Heart right ventricle (tissue), 16 donors: ENCODE measurements at places on chromosomes 13 and 19. TPM values are rescaled to one million over a fixed set of nuclear protein-coding genes. Genes with fewer than 3 reads are reported as not detected.

Gene SPIB
- total RNA-seq: not detected

Gene ILF3
- total RNA-seq: 107 TPM

Gene LIM2
- not detected for total RNA-seq

Gene CFAP97D2
- not detected for total RNA-seq

Gene PRODH2
- total RNA-seq: not detected

Gene PRR12
- 16.2 TPM for total RNA-seq

Gene TMC4
- 3.1 TPM for total RNA-seq

Gene ZNF43
- 8.2 TPM for total RNA-seq

Gene MAB21L1
- total RNA-seq: 0.08 TPM

Gene B3GLCT
- total RNA-seq: 14.5 TPM

Gene GARIN5B
- total RNA-seq: not detected

Gene MAST1
- 0.49 TPM for total RNA-seq

Gene DKKL1
- total RNA-seq: not detected

Gene ALDH16A1
- 7.5 TPM for total RNA-seq

Gene PTPRS
- total RNA-seq: 30.6 TPM

Gene SLC46A3
- total RNA-seq: 16.0 TPM

Gene ACP4
- not detected for total RNA-seq

Gene FOXA3
- total RNA-seq: not detected

Gene IZUMO1
- total RNA-seq: 0.85 TPM

Gene ADAMTSL5
- total RNA-seq: 40.8 TPM

Gene CBLC
- total RNA-seq: not detected

Gene GDF15
- 0.55 TPM for total RNA-seq

Gene LRG1
- total RNA-seq: 0.95 TPM

Gene ZNF835
- total RNA-seq: 5.7 TPM

Gene MAST3
- 5.9 TPM for total RNA-seq

Gene ARRDC5
- 0.21 TPM for total RNA-seq

Gene PTGIR
- 2.8 TPM for total RNA-seq

Gene MPHOSPH8
- total RNA-seq: 30.8 TPM

Gene PSG2
- total RNA-seq: not detected

Gene PGPEP1
- 46.9 TPM for total RNA-seq

Gene AMER2
- total RNA-seq: not detected

Gene PPM1N
- 0.57 TPM for total RNA-seq

Gene NALCN
- total RNA-seq: 8.7 TPM

Gene RGS9BP
- total RNA-seq: 9.7 TPM

Gene KANK3
- 11.9 TPM for total RNA-seq

Gene MVB12A
- total RNA-seq: 11.7 TPM

Gene MBD3
- total RNA-seq: 44.6 TPM

Gene NRTN
- 10.6 TPM for total RNA-seq

Gene TPM4
- total RNA-seq: 56.1 TPM

Gene EDNRB
- total RNA-seq: 14.5 TPM

Gene SOX1
- not detected for total RNA-seq

Gene KLK12
- not detected for total RNA-seq

Gene CCDC8
- 35.1 TPM for total RNA-seq

Gene SETDB2
- 11.5 TPM for total RNA-seq

Gene NR2C2AP
- total RNA-seq: 3.2 TPM

Gene APOC4
- total RNA-seq: not detected
